ENCODE measurements at places on chromosomes 2 and 18. TPM values are rescaled to one million over a fixed set of nuclear protein-coding genes. Genes with fewer than 3 reads are reported as not detected.

The CCT4 gene
- 220 TPM for total RNA-seq

The CHRND gene
- not detected for total RNA-seq

The ARHGEF4 gene
- not detected for total RNA-seq

The USP14 gene
- total RNA-seq = 86.1 TPM

- no peak for DNase-seq
These were observed 37.6 kb downstream of the FARP2 start for GRCh38 chr2:241393524-241394196.

DNA sequence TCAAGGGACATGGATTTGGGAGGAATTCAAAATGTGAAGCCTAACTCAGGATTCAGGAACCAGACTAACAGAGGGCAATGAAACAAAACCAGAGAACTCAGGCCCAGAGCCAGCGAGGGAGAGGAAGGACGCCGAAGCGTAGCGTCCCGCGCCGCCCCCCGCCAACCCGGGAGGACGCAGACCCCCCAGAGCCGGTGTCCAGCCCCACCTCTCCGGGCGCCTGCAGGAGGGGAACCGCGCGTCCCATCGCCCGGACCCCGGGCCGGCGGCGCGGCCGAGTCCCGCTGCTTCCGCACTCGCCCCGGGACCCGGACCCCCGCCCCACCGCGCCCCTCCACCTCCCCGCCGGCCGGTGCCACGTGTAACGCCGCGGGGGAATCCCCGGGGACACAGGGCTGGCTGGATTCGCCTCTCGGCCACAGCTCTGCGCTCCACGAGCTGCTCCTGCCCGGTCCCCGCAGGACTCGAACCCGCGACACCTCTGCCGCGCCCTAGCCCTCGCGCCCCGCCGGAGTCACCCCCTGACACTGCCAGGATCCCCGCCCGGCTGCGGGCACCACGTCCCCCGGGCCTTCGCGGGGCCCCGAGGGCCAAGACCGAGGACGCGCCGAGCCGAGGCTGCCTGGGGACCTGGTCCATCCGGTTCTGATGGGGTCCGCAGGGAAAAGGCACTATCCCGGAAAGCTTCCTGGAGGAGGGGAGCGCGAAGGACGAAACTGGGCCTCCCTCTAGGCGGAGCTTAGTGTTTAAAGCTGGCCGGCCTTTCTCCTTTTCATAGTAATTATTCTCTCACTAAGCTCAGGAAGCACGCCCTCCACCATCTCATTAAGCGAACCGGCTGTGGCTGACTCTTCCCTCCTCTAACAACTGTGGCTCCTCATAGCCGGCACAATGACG, 40.4 kb upstream of the FAM124B start:
- DNase-seq = peak; percentile 61

- no peak for DNase-seq
These were observed 66.0 kb upstream of the DSEL start for GRCh38 chr18:67582488-67582887.

DNA sequence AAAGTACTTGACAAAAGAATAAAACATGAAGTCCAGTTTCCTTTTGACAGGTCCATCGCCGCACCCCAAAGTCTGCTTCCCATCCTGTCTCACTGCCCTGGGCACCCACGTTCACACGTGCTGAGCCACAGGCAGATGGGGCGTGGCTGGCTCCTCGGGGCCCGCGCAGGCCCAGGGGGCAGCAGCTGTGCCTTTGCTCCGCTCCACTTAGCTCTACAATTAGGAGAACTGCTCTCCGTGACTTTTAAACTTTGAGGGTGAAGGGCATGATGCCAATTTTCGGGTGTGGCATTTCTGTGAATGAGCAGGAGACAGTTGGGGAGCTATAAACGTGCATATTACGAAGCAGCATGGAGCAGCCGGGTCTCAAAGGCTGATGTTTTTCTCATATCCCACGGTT, 152.4 kb downstream of the TDRD15 start:
- no peak for DNase-seq

GRCh38 chr2:51960281-51960680, 928.3 kb upstream of the NRXN1 start:
- no peak for DNase-seq

DNA sequence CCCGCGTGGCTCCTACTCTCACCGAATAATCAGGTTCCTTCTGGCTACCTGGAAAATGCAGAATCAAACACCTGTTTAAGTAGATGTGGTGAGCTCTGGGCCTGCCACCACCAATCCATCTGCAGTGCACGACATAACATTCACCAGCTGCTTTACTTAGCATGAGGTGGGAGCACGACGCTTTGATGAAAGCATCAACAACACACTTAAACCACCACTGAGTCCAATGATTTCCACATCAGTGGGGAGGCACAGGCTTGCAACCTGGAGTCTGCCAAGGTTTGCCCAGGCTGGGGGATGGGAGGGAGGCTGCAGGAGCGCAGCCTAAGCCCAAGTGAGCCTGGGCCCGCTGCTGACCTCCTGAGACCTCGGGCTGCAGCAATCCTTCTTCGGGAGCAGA, 415.5 kb downstream of the MEIS1 start:
- DNase-seq = no peak

- DNase-seq = no peak
These were observed 7.9 kb downstream of the AGPS start for GRCh38 chr2:177400337-177400923.

DNA sequence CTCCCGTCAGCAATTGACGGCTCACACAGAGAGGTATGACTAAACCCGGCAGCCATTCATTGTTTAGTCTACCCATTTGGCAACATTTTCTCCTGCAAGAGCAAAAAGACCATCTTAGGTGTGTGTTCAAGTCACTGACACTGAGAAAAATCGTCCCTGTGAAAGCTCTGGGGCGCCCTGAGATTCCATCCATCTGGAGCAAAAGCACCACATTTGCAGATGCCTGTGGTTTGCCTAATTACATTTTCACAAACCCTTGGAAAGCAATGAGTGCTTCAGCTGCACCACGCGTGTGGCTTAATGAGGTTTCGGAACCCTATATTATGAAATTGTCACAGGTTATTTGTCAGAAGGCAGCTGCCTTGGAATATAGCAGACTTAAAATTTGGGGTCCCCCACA, 110.7 kb upstream of the PTPRM start:
- no peak for DNase-seq

DNA sequence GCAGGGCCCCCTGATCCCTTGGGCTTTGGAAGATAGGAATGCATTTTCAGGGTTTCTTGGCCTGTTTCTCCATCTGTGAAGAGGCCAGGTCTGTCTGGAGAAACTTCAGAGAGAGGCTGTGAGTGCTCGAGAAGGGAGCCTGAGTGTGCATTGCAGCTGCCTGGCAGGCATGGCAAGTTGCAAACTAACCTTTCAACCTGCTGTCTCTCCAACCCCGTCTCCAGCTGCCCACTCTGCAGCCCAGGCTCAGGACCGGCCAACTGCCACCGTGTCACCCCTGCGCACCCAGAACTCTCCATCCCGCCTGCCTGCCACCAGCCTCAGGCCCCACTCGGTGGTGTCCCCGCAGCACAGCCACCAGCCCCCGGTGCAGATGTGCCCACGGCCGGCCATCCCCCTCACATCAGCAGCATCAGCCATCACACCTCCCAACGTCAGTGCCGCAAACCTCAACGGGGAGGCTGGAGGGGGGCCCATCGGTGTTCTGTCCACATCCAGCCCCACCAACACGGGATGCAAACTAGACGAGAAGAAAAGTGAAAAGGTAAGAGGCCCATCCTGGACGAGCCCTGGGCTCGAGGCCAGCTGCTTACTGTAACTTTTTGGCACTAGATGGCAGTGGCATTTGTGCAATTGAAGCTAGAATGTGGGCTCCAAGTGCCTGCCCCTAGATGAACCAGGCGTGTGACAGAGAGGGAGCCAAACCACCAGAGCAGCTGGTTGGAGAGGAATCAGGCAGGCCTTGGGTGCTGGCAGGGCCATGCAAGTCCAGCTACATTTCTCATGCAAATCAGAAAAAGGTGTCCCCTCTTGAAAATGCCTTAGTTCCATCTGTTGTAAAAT, 164.6 kb downstream of the SEPTIN10 start:
- DNase-seq = no peak

DNA sequence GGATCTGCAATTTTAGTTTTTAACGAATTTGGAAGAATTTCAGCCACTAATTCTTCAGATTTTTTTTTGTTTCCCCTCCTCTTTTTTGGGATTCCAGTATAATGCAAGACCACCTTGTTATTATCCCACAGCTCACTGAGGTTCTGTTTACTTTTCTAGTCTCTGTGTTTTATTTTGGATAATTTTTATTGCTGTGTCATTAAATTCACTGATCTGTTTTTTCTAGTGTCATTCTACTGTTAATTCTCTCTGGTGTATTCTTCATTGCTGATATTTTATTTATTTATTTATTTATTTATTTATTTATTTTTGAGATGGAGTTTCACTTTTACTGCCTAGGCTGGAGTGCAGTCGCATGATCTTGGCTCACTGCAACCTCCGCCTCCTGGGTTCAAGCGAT, 32.2 kb downstream of the UBR3 start:
- DNase-seq = no peak

DNA sequence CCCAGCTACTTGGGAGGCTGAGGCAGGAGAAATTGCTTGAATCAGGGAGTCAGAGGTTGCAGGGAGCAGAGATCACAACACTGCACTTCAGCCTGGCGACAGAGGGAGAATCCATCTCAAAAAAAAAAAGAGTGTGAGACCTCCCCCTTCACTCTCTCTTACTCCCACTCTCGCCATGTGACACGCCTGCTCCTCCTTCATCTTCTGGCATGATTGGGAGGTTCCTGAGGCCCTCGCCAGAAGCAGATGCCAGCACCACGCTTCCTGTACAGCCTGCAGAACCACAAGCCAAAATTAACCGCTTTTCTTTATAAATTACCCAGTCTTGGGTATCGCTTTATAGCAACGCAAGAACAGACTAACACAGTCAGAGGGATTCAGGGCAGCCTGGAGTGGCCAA, 66.3 kb upstream of the CREB1 start:
- no peak for DNase-seq

DNA sequence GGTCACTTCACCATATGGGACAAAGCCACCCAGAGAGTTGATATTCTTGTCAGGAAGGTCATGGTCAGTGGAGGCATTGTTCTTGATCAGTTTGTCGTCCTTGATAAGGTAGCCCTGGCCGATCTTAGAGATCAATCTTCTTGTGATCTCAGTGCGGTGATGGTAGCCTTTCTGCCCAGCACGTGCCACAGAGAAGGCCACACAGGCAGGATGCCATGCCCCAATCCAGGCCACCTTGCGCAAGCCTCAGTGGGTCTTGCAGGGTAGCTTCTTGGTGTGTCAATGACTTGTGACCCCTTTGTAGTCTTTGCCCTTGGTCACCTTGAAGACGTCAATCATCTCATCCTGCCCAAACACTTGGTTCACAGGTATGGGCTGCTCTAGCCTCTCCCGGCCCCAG, 143.9 kb upstream of the ASB18 start:
- no peak for DNase-seq

GRCh38 chr2:102486941-102487702, 14.1 kb downstream of the SLC9A4 start:
- no peak for DNase-seq

- DNase-seq = no peak
These were observed 166.7 kb upstream of the ZNF521 start for GRCh38 chr18:25518716-25519053.

GRCh38 chr2:67790622-67791021, 272.2 kb downstream of the C1D start:
- DNase-seq = peak; percentile 30

DNA sequence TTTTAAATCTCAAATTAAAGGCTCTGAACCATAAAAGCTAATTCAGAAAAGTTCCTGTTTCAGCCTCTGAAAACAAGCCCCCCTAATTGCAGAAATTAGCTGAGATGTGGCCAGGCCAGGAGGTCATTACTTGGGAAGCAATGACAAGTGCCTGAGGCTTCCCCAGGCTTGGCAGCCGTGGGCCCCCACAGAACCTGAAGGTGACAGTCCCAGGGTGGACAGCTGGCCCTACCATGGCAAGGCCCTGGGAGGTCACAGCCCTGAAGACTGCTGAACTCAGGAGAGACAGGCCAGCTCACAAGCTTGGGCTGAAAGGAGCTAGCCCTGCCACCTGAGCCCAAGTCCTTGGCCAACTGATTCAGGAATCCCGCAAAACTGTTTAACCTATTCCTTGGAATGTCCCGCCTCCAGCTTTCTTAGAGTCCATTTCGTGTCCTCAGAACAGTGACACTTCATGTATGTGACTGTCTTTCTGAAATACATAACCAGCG, 54.3 kb upstream of the PKDCC start:
- no peak for DNase-seq

DNA sequence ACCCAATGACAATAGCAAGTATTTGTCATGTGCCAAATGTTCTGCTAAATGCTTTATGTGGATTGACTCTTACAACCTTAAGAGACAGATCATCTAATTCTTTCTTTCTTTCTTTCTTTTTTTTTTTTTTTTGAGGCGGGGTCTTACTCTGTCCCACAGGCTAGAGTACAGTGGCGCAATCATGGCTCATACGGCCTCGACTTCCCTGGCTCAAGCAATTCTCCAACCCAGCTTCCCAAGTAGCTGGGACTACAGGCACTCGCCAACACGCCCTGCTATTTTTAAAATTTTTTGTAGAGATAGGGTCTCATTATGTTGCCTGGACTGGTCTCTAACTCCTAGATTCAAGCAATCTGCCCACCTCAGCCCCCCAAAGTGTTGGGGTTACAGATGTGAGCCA, 21.4 kb downstream of the TMEM247 start:
- no peak for DNase-seq
